ENCODE measurements at places on chromosomes 7 and 10.

GRCh38 chr7:114629762-114630161 is 215.1 kb downstream of the FOXP2 start:
- DNase-seq, result no peak

GRCh38 chr7:130268463-130269317 is 2.0 kb downstream of the CPA2 start:
- DNase-seq, result no peak

GRCh38 chr7:106176414-106177299 is 64.5 kb upstream of the SYPL1 start:
- DNase-seq, result peak; percentile 62

DNA sequence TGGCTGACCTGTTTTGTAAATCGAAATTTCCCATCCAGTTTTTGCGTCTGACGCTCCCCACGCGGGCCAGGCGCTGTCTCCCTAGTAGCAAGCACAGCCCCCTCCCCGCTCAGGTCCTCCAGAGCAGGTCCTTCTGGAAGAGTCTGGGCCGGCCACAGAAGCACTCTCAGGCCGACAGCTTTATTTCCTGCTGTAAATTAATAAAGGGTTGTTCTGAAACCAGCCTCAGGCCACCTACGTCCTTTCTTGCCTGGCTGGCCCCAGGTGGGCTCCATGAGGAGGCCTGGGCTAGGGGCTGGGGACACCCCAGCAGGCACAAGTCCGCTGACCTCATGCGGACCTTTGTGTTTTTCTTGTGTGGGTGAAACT is 35.2 kb downstream of the CAMK2B start:
- no peak for DNase-seq

DNA sequence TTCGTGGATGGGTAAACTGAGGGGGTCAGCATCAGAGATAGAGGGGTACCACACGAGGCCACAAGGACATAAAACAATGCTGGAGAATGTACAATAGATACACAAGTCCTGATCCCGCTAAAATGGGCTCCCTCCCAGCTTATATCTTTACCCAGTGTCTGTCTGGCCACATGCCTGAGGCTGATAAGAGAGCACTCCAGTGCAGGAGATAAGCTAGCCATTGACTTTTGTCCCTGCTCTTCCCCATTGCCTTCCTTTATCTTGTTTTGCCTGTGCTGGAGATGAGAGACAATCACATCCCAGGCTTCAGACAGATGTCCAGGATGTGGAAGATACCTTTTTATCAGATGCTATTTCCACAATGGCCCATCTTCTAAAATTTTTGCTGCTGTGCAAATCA is 6.0 kb downstream of the GAD2 start:
- no peak for DNase-seq

Measured in CD4-positive, alpha-beta T cell treated with Interleukin-17A for 1 hour (primary cell).